ENCODE measurements at places on chromosomes 13 and 19.

DNA sequence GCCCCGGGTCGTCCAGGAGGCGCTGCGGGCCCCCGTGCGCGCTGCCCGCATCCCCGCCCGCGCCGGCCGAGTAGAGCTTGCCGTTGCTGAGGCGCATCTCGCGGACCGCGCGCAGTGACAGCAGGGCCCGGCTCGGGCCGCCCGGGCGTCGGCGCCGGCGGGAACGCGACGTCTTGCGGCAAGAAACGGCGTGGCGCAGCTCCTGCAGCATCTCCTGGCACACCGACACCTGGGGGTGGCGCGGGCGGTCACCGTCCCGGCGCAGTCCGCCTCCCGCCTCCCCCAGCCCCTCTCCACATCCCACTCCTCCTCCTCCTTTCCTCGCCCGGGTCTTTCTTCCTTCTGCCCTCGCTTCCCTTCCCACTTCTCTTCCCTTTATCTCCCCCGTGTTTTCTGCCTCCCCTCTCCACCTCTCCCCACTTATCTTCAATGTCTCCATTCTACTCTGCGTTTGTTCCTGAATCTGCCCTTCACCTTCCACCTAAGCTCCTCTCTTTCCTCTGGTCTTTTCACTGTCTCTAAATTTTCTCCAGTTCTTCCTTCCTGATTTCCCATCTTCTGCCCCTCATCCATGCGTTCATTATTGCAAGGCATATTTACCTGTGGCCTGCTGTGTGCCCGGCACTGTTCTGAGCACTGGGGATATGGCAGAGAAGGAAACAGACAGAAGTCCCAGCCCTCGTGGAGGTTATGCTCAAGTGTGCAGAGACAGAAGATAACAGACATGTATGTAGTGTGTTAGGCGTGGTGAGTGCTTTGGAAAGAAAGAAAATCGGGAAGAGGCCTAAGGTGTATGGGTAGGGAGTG, 5.2 kb upstream of the ATP1A3 start:
- no peak for DNase-seq

DNA sequence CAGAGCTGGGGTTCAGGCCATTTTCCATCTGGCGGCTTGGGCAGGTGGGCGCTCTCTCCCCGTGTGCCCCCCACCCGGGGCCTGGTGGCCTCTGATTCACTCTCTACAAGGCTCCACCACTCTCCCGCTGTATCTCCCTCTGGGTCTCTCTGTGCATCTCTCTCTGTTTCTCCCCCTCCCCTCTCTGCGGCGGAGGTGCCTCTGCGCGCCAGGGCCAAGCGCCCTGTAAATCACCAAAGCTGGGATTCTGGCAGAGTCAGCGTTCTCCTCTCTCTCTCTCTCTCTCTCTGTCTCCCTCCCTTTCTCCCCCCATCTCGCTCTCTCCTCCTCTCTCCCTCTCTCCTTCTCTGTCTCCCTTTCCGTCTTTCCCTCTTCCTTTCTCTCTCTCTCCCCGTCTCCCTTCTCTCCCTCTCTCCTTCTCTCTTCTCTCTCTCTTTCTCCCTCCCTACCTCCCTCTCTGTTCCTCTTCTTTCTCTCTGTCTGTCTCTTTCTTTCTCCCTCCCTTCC, 3.9 kb downstream of the NFIC start:
- no peak for DNase-seq

DNA sequence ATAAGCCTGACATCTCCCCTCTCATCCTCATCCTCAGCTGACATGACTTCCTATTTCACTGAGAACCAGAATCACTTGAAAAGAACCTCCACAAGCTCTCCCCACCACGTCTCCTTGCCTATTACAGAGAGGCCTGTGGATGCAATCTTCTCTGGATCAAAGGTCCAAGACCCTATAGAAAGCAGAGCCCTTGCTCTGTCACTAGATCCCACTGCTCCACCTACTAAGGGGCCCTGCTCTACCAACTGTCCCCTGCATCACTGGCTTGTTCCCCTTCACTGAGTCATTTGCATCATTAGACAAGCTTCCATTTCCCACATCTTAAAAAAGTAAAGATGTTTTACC, 40.8 kb downstream of the RCBTB2 start:
- no peak for DNase-seq

DNA sequence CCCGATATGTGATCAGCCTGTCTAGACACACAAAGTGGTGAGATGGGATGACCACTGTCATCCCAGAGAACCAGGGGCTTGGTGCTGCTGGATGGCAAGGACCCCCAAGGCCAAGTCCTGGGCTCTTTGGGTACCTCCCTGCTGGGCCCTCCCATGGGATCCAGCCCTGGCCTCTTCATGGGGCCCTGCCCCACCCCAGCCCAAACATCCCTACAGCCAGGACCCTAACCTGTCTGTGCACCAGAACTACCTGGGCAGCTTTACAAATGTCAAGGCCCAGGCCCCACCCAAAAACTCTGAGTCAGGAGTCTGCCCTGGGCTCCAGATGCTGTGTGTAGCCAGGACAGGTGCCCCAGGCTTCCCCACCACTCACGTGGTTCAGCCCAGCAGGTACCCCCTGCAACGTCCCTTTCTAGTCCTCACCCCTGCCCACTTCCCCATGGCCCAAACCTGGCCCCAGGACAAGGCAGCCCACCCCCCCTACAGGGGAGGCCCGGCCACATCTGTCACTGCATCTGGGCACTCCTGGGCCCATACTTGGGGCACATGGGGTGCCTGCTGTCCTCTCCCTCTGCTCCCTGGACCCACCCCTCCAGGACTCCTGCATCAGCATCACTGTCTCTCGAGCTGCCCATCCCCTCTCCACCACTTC, 233.5 kb downstream of the TUBA3C start:
- DNase-seq = no peak

GRCh38 chr13:99027260-99027659, 49.4 kb upstream of the DOCK9 start:
- no peak for DNase-seq

DNA sequence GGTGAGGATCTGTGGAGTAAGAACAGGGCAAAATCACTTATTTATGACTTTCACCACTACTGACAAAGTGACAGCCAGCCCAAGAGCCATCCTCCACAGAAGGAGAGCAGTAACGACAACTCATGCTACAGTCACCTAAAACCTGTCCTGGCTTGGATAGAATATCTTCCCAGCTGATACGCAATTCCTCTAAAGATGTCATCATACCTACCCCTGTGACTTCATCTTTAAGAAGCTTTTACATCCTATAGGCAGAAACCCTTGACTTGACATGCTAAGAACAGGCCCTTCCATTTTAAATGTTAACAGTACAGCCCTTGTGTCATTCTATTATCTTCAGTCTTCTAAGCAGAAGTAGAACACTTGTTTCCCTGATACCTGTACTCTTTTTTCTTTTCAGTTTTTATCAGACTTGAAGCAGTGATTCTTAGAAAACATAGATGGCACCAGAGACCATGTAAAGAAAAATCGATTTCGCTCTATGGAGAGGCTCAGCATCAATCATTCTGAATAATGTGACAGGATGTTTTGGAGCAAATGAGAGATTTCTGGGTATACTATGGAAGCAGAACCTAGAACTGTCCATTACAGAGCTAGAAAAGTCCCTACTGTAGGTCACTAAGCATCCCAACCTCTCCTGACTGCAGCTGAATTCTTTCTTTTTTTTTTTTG, 20.1 kb downstream of the STOML3 start:
- DNase-seq = no peak

GRCh38 chr19:16542045-16542909, at the start of gene CHERP:
Gene CHERP (minus strand): TSS chr19:16542437. CDS start chr19:16542378, 59 bp downstream.
- peak; percentile 90 for DNase-seq

DNA sequence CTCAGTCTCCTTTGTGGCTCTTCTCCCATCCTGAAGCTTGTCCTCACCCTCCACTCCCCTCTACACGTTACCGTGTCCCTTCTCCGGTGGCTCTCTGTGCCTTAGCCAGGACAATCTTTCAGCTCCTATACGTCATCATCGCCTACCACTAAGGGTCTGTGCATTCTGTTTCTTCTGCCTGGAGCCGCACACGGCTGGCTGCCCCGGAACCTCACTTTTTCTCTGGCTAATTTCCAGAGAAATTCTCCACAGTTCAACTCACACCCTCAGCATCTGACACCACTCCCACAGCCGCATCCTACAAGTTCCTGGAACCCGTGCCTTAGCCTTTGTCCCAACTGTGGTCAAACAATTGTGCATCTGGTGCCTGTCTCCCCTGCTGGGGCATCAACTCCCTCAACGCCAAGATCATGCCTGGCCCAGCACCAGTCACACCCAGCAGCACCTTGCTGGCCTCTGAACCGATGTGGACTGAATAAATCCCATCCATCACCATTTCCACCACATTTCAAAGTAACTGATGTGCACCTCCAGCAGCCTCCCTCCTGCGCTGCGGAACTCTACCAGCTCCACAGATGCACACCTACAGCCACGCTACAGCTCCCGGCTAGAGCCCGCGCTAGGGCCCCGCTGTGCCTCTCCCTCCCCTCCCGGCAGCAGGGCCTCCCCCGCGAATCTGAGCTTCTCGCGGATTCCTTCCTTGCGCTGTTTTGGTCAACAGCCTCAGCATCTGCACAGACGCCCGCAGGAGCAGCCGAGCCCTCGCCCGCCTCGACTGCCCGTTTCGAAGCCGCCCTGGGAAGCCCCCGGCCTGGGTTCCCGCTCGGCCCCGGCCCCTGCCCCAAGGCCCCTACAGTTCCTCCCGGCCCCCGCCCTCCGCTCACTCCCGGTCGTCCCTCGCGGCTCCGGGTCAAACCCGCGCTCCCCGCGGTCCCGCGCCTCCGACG, 689 bp downstream of the DCUN1D2 start:
- peak; percentile 16 for DNase-seq

GRCh38 chr13:49409008-49409407, 34.9 kb downstream of the CAB39L start:
- no peak for DNase-seq

- no peak for DNase-seq
Observed at GRCh38 chr19:29837448-29837981, 25.7 kb downstream of the CCNE1 start.

DNA sequence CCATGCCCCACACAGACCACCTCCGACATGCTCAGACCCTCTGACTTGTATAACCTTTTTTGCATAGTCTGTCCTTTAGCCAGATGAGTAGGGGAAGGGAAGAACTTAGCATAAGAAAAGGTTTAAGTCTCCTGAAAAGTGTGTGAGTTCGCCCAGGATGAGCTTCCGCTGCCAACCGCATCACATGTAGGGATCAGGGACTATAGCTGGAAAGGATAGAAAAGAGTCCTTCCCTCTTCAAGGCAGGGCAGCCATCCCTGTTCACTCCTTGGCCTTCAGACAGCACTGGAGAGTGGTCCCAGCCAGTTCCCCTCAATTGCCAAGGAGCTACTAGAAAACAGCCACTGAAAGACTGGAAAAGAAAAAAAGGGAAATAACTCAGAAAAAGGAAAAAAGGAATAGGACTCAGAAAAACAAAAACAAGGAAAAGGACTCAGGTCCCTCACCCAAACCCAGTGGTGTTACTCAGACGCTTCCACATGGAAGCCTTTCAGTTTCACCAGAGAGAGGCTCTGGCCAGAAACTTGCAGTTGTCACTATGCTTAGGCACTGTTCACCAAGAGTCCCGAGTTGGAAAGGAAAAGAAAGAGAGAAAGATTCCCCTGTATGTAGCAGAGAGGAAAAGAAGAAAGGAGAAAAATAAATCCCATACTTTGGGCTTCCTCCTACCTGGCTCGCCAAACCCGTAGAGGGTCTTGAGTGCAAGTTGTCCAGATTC, 5.6 kb upstream of the TM9SF2 start:
- DNase-seq = no peak
